GM12865 (cell line): ENCODE measurements at places on chromosomes 5 and 9.

DNA sequence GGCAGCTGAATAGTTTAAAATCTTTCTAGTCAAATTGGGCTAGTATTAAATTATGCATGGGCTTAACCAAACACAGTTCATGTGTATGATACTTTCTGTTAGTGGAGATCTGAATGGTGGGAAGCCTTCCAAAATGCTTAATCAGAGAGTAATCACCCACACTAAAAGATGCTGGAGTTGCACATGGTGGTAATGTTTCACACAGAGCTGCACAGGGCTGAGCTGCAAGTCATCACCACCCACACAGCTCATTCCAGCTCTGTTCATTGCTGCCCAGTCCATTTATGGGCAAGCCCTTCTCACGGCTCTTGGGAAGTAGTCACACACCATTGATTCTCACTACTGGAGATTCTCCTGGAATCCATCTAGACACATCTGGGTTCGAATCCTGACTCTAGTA lies 351.5 kb upstream of the KCNN2 start:
- no peak for DNase-seq

DNA sequence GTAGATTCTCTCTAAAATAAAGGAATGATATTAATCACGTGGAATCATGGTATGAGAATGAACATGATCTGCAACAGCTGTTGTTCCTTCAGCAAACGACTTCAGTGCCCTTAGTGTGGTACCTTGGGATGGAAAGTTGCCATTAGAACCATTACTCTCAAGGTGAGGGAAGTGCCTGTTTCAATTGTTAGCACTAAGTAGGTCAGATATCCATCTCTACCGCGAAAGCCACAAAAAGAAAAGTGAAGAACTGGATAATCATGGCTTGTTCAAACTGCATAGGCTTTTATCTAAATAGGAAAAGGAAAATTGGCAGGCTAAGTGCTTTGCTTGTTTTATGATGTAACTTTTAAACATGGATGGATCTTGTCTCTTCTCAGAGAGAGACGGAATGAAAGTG lies 380.7 kb downstream of the MRPS30 start:
- no peak for DNase-seq

GRCh38 chr9:93115486-93116071 lies 18.5 kb downstream of the NINJ1 start:
- no peak for DNase-seq

DNA sequence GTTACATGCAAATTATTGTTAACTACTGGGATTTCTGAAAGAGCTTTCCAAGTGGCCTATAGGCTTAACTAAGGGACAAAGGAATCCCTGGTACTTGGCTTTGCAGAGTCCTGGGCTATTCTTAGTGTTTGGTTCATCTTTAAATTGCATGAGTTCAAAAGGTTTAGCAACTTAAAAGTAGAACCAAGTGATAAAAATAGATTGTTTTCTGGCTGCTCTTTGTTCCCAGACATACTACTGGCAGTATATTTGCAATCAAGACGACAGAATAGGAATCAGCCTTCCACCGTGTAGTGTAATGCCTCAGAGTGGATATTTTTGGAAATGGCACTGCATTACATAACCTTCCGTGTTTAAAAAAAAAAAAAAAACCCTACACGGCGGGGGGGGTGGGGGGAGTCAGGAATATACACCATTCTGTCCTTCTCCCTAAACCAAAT lies 1.0 kb downstream of the NREP start:
- DNase-seq: peak; percentile 19

DNA sequence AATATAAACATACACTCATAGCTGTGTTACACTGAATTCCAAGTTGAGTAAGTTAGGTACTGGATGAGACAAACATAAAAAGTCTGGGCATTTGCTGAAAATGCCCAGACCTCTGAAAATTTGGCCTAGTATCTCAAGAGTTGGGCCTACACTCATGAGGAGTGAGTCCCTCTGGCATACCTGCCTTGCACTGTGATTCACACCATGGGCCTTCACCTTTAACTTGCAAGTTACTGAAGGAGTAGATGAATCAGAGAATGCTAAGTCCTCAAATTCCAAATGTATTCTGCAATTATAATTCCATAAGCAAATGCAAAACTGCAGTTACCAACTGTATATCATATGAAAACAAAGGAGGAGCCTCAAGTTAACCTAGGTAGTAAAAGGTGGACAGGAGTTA lies 32.3 kb upstream of the C9orf40 start:
- DNase-seq: no peak

- DNase-seq: no peak
These were observed 108.0 kb downstream of the PAM start for GRCh38 chr5:102863058-102863457.

DNA sequence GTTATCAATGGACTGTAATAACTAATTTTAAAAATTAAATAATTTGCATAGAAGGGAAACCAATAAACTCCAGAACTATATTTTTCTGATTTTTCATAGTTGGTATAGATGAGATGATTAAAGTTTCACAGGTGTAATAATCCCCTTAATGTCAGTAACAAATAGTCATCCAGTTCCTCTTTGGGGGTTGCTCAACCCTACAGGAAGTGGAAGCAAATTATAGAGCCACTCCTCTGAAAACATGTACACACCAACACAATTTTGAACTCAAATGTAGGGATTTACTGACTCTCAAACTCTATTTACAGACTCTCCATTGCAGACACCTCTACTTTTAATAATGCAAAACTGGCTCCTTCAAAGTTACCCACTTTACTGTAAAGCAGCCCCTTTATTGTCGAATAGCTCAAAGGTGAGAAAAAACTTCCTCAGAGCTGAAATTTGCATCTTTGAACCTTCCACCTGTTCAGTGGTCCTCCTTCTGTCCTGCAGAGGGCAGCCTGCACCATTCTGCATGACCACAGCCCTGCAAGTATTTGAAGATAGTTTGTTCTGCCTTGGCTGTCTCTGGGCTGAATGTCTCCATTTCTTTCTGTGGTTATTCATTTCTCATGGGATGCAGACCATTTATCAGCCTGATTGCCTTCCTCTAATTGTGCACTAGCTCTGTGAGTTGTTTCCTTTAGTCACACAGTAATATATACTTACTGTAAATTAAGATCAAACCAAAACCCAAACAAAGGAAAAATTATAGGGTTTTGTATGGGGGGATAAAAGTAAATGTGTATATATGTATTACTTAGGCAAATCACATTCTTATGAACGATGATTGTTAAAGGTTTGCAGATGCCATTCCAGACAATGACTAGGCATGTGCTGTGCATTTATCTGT lies 383.2 kb upstream of the SGCD start:
- peak; percentile 62 for DNase-seq

- no peak for DNase-seq
These were observed 158.6 kb downstream of the BAAT start for GRCh38 chr9:101226161-101226560.

- no peak for DNase-seq
These were observed 162.9 kb upstream of the NMUR2 start for GRCh38 chr5:152568016-152568415.

DNA sequence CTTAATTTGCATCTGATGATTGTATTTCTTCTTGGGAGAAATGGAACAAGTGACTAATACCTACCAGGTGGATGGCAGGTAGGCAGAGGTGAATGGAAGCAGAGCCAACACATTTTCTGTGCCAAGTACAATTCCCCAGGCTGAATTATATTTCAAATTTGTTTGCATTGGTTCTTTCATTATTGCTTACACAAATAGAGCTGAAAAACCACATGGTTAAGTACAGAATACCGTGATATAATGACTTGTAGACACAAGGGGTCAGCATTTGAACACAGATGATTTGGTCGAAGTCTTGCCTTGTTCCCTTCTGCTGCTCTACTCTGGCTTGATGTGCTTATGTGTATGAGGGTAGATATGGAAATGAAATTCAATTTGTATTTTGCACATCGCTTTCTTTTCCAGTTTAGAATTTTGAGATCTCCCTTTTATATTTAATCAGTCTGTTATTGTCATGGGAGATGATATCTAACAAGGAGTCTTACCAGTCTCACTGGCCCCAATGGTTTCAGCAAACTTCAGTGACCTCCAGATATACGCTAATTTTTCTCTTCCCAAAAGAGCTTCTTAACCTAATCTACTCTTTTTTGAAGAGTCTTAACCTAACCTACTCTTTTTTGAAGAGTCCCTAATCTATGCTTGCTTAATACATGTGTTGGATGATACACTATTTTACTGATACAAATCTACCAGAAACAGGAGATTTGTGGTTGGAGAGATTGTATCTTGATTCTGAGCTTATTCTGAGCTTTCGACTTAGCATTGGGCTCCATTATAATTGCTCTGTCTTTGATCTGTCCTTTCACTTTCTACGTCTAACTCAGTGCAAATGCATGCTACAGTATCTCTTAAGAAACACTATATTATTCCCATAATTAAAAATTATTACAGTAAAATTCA lies 88.1 kb downstream of the PCSK1 start:
- DNase-seq: peak; percentile 85

DNA sequence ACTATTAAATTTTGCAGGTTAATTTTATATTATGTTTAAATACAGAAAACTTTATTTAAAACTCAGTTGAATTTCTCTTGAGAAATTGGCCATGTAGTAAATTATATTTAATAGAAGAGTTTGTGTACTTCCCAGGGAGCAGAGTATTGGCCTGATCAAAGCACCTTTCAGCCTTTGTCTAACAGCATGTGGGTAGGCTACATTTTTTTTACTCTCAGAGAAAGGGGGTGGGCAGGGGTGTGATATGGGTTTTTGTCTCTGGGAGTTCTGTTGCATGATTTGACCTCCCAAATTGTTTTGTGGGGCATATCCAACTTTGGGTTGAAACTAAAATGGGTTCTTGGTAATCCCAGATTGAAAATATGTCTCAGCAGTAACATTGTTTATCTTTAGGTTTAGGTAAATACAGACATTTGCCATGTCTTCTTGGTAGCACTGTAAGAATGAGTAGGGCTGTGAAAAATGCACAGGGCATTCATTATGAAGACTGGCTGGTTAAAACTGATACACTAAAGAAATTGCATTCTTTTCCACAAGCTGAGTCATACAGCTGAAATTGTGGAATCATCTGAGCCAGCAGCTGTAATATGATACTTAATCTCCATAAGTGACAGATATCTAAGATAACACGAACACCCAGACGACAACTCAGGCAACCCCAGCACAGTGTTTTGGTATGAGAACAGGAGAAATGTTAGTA lies 75.4 kb upstream of the CDKN2B start:
- no peak for DNase-seq

DNA sequence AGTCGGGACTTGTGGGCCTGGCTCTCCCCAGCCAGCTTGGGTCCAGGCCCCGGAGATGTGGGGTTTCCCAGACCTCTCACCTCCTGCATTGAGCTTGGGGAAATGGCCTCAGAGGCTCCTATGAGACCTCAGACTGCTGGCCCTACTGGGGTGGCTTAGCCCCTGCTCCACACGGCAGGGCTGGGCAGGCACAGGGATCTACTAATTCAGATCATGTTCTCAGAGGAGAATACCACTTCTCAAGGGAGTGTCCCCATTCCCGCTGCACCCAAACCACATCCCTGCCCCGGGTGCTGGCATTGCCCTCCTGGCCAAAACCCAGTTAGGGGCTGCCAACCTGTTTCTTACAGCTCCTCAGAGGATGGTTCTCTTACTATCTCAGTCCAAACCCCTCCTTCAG lies 82.1 kb upstream of the LMX1B start:
- DNase-seq: no peak

DNA sequence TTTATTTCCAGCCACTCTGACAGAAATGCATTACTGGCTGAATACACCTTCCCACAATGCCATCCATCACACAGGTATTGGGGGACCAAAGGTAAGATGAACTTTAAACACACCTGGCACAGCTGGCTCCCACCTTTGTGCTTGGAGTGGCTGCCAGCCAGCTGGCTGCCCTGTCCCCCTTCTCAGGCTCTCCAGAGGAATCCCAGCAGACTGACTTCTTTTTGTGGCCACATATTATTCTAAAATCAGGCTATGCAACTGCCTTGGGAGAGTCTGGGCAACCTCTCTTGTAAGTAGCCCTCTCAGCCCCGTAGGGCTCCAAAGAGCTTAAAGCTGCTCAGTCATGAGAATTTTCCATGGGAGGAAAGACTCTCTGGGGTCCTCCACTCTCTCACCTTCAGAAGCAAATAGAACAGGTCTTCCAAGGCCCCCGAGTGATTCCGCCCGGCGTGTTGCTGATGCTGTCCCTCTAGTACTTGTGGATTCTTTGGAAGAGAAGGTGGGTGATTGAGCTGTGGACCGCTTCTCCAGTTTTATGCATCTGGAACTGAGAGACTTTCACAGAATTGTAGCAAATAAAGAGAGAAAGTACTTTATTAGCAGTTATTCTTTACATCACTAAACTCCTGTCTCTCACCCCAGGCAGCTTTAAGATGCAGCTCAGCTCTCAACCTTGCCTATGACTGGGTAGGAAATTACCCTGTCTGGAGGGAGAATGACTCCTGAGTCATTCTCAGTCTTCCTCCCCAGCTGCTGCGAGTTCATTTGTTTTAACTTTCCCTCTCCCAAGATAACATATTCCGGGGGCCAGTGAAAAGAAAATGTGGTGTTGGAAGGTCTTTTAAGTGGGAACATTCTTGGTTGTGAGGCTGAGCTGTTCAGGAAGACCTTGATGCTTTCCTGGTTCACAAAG lies 159.4 kb upstream of the PITX1 start:
- no peak for DNase-seq
